ENCODE measurements at places on chromosomes 12 and 14. TPM values are rescaled to one million over a fixed set of nuclear protein-coding genes. Genes with fewer than 3 reads are reported as not detected.

The LRRC10 gene
- not detected for total RNA-seq

The CARMIL3 gene
- total RNA-seq, result 24.2 TPM

The TBX3 gene
- 1.2 TPM for total RNA-seq

The XRCC3 gene
- 7.0 TPM for total RNA-seq

The HOXC11 gene
- total RNA-seq, result not detected

The GNB3 gene
- total RNA-seq, result 0.94 TPM

The DUSP16 gene
- 10.0 TPM for total RNA-seq

The TMEM132C gene
- 4.8 TPM for total RNA-seq

The ACACB gene
- 3.4 TPM for total RNA-seq

The RABGGTA gene
- total RNA-seq, result 19.5 TPM

The VRTN gene
- total RNA-seq, result not detected

The PDZRN4 gene
- 48.7 TPM for total RNA-seq

The SDSL gene
- 1.6 TPM for total RNA-seq

The PROX2 gene
- not detected for total RNA-seq

The SUPT16H gene
- total RNA-seq, result 96.7 TPM

The KLHDC2 gene
- 180 TPM for total RNA-seq

The KRT86 gene
- total RNA-seq, result 0.16 TPM

DNA sequence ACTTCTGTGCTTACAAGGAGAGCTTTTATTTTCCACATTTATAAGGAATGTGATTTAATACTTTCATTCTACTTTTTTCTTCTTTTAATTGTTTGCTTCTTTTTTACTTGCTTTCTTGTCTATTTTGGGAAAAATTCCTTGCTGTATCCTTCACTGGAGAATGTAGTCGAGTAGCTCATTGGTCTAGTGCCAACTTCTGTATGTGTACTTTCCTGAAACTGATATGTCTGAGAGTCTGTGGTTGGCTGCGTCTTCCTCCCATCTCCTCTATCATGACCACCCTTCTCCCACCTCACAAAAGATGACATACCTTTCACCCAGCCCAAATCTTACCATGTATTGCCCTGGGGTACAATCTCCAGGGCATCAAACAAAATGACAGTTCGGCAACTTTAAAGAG, 51.8 kb downstream of the MSRB3 start:
- no peak for DNase-seq

DNA sequence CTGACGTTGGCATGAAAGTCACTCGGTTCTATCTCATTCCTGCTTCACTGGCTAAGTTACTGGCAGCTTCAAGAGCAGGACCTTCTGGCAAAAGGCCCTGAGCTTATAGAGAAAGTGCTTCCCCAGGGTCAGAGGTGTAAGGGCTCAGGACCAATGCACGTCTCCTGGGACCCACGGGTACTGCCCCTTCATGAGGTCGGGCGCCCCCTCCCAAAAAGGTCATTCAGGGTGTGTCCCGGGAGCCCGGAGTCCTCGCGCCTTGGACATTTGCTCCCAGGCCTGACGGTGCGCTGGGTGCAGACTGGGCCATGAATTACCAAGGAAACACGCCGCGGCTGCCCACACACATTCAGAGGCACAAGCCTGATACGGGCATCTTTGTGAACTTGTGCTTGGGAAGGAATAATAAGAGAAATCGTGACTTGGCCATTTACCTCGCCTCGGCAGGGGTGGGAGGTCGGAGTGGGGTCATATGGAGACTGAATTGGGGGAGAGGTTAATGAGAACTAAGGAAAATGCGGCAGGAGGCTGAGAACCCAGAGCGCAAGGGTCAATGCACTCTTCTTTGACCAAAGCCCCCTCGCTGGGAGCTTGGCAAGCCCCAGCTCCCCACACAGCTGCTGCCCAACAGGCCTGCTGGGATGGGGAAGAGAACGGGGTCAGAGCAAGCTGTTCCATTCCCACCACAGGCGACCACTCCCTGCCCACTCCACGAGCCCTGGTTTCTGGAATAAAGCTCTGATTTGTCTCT, 15.7 kb upstream of the SLC6A12 start:
- DNase-seq, result no peak

GRCh38 chr12:114291389-114292060, 114.4 kb downstream of the TBX5 start:
- DNase-seq, result no peak

DNA sequence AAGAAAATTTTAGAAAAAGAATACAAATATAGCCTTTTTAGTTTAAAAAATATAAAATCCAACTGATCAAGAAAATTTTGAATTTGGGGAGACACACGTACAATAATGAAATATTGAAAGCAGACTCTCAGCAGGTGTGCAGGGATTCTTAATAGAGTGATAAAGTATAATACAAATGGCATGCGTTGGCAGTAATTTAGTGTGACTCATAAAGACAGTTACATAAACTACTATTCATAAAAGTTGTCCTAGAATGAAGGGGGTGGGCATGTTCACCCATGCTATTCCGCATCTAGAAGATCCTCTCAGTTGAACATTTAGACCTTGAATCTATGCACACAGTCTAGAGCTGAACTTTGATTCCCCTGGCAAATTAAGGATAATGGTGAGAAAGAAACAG, 200.4 kb upstream of the AVPR1A start:
- no peak for DNase-seq

- DNase-seq, result no peak
Measured at GRCh38 chr14:39492267-39492666, 60.0 kb upstream of the FBXO33 start.

DNA sequence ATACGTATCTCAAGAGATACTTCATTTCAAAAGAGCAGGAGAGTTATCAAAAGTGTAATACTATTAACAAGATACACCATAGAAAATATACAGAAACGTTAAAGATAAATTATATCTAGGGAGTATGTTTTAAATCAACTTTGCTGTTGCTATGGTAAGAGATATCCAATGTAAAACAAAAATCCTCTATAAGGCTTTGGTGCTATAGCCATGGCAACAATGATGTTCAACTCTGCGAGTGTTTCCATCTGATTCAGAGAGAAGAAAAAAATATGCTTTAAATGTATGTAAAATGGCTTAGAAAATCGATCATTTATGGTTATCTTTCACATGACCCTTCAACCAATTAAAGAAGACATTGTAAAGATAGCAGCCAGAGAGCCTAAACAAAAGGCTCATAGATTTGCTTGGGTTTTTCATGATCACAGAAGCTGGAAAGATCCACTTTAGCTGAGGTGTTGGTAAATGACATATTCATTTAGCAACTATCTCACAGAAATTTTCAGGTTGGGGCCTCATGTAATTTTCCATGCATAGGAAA, 387.0 kb upstream of the GARIN6 start:
- no peak for DNase-seq

GRCh38 chr12:81863406-81863805, 104.3 kb upstream of the PPFIA2 start:
- DNase-seq, result no peak

DNA sequence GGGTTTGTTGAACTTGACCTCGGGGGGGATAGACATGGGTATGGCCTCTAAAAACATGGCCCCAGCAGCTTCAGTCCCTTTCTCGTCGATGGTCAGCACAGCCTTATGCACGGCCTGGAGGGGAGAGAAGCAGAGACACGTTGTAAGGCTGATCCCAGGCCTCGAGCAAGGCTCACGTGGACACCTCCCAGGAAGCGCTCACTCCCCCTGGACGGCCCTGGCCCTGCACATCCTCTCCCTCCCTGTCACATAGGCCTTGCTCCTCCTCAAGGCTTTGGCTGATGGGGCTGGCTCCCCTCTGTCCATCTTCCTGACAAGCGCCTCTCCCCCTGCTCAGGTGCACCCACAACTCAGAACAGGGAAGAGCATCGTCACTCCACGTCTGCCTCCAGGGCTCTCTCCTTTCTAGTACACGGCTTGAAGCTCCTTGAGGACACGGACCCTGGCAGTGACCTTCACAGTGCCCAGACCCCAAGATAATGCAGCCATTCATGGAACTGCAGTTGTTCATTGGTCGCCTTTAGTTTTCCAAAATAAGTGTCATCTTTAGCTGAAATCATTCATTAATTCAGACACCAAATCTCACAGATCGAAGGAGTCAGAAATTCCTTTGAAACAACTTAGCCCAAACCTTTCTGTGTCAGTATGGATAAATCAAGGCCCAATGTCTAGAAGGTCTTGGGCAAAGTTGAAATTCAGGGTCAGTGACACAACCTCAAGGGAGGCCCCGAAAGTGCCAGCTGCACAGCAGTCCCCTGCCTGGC, 9.7 kb downstream of the SERPINA1 start:
- no peak for DNase-seq

- DNase-seq, result no peak
Measured at GRCh38 chr12:119901670-119902069, 24.6 kb upstream of the CIT start.

DNA sequence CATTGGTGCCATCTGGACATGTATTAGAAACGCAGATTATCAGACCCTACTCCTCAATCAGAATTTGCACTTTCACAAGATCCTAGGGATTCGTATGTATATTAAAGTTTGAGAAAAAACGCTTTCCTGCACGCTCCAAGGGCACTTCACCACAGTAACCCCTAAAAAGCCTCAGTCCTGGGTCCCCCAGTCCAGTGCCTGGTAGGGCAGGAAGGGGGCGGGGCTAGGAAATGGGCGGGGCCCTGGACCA, 369 bp downstream of the DEPDC4 start:
- no peak for DNase-seq

DNA sequence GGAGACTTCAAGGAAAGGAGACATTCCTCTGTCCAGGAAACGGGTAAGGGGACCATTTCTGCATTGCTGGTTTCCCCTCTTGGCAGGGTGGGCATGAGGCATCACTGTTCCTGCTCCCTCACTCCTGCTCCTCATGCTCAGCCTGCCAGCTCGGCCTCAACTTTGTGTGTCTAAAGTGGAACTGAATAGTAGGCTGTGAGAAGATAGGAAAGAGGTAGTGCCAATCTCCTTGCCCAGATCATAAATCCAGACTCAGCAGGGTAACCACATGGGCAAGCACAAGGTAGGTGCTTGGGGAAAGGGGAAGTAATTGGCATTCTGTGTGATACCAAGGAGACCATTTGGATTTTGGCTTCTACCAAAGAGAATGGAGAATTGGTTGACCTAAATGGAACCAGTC, 2.6 kb downstream of the LTB4R start:
- no peak for DNase-seq

DNA sequence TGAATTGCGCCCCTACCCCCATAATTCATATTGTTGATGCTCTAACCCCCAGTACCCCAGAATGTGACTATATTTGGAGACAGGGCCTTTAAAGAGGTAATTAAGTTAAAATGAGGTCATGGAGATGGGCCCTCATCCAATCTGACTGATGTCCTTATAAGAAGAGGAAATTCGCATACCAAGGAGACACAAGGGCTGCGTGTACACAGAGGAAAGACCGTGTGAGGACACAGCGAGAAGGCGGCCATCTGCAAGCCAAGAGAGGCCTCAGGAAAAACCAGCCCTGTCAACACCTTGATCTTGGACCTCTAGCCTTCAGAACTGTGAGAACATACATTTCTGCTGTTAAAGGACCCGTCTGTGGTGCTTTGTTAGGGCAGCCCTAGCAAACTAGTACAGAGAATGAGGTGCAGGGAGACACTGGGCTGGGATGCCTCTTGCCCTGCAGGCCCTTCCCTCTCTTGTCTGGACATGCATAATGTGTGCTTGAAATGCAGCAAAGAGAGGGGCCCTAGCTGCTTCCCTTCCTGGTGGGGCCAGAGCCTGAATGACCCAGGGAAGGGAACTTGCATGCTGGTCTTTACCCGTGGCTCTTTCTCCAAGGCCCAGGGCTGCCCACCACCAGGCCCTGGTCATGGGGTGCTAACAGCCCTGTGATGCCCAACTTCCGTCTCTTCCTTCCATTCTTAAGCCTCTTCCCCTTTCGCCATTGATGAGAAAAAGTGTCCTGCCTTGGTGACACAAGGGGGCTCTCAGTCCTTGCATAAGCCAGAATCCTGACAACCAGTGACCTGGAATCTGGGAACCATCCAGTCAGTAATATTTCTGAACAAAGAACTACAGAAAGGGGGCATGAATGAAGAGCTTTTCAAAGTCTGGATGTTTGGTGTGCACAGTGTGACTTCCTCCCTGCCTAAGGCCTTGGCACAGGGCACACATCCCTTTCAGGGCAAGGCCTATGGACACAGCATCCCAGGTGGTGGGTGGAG, 50.0 kb upstream of the GPATCH2L start:
- DNase-seq, result no peak

- DNase-seq, result no peak
Measured at GRCh38 chr14:50516091-50516490, 16.3 kb downstream of the MAP4K5 start.

- no peak for DNase-seq
Measured at GRCh38 chr14:82394916-82395315, 861.3 kb upstream of the SEL1L start.

DNA sequence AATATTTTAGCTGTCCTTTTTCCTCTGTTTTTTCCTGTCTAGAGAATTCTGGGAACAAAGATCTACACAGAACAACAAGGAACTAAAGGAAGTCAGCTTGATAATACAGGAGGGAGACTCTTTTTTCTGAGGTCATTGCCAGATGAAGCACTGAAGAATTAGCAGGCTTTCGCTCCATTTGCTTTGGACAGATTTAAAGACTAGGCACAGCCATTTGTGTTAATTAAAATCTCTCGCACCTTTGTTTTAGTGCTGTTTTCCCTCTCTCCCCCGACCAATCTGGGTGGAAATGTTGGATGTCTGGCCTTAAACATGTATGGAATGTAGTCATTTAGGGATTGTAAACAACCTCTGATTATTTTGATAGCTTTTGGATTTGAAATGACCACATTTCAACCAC, 9.6 kb upstream of the GPHN start:
- no peak for DNase-seq

DNA sequence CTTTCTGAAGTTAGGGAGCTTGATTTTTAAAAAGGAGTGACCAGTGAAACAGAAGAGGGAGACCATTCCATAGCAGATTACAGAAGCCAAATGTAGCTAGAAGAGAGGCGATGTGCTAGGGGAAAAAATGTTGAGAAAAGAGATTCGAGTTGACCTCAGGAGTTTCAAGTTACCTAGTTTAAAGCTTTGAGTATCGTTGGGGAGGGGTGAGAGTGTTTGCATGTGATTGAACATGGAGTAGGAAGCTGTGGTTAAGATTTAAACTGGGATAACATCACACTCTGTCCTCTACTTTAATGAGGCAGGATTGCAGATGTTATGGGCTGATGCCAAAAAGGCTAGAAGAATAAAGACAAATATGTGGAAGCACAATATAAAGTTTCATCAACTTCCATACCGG, 3.7 kb downstream of the LETMD1 start:
- no peak for DNase-seq

GRCh38 chr14:94738751-94739150, 31.2 kb downstream of the GSC start:
- no peak for DNase-seq

- DNase-seq, result no peak
Measured at GRCh38 chr14:75831455-75831854, 150.3 kb downstream of the TGFB3 start.

GRCh38 chr14:64053694-64054669, 201.2 kb downstream of the SYNE2 start:
- no peak for DNase-seq

DNA sequence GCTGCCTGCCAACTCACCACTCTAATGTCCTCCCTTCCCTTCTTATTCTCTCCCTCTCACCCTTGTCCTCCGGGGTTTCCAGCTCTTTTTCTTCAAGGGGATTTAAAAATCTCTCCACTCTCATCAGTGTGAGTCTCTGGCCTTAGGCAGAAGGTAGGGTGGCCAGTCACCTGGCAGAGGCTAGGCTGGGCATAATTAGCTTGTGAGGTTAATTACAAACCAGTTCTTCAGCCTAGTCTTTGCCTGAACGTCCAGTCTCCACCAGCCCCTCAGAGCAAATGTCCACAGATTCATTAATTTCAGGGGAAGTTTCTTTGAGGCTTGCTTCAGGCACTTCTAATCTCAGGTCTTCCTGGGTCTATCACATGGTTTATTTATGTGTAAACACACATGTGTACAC, 6.7 kb downstream of the KRT7 start:
- DNase-seq, result no peak

Measured in occipital lobe (tissue), 3 donors.